DMS79 treated with DMSO at 0.1 percent for 48 hours (cell line): ENCODE measurements at places on chromosomes 7 and 10.

DNA sequence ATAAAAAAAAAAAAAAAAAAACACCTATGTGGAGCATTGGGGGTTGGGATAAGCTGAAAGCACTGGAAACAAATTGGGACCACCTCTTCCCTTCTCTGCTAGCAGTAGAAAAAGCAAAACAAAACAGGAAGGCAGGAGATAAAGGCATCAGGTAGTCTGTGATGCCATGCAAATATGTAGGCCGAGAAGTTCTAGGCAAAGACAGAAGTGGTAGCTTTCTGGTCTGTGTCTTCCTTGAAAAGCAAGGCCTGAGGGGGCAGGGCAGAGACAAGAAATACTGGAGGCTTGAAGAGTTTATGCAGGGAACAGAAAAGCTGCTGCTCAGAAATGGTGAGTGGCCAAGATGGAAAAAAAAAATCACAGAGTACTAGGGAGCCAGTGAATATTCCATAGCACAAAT, 111.1 kb downstream of the ELMO1 start:
- no peak for DNase-seq

DNA sequence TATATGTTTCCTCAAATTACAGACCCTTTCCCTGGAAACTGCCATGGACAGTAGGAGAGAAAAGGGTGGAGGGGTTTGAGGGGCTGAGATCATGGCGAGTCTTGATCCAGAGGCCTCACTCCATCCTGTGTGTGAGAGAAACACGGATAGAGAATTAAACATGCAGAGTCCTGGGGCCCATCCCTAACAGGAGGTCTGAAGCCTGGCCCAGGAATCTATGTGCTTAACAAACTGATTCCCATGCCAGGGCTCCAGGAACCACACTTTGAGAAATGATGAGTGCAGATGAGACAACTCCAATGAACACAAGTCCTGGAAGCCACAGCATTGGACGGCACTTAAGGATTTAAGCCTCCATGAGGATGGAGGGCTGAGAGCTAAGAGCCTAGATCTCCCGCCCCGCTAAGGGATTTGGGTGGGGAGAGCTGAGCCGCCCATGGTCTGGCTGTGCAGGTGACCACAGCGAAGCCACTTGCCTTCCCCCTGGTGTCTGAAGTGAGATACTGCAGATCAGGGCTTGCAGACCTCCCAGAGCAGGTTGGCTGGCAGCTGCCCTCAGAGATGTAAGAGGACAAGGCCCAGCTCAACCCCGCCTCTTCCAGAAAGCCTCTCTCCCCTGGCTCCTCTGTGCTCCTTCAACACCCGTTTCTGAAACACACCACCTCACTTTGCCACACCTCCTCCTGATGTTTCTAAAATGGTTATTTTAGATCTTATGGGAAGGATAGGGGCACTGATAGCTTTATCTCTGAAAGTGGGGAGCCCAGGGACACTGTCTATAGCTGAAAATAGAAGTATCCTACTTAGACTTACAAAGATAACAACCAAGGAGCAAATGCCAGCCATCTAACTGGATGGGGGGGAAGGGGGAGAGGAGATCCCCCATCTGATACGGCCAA, 24.8 kb upstream of the EIF5AL1 start:
- no peak for DNase-seq

DNA sequence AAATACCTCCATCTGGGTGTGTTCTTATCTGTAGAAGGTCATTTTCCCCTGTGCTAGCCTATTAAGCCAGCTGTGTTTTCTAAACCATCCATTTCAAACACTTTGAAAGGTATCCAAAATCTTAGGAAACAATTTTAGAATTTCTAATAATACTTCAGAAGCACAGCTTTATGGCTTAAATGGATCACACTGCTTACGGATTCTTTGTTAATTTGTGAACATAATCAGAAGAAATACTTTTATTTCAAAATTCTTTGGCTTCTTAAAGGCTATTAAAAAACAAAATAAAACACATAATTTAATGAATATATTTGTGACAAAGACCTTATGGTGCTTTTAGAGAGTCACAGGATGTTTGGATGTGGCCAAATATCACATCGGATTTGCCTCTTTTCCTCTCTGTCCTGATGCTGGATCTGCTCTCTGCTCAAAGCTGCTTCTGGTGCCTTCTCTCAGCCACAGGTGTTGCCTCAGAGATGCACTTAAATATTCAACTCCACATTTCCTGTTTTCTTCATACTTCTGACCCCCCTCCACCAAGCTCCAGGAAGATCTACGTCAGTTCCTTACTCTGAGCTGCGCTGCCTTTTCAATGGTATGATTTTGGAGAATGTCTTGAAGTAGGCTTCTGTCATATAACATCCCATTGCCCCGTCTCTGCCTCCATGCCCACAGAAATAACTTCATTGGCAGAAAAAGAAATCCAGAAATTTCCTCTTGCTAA, 230.6 kb downstream of the MLLT10 start:
- no peak for DNase-seq

DNA sequence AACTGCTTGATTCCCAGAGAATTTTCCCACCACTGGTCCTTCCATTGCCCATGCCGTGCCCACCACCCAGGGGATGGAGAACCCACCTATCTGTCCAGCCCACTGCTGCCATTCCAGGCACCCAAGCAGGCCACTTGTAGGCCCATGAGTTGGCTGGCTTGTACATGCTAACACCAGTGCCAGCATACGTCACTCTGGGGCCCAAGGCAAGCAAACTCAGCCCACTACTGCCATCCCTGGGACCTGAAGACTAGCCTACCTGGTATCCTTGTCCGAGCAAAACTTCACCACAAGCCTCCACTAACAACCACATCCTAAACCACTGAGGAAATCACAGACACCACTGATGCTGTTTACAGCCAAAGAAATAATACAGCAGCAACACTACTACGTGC, 44.7 kb upstream of the CDK6 start:
- DNase-seq, result no peak

DNA sequence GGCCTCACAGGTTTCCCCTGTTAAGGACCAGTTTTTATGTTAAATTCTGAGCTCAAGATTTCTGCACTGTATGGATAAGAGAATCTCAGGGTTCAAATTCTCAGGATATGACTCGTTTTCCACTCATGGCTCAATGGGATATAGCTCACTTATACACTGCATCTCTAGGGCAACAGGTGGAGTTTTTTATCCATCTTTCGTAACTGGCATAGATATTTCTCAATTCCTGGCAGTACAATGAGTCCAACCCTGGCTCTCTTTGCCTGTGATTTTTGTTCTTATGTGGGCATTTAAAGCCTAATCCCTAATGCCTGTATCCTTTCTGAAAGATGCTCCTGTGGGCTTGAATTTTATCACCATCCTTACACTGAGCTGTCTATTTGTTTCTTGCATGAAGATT, 7.6 kb downstream of the CCDC172 start:
- no peak for DNase-seq

DNA sequence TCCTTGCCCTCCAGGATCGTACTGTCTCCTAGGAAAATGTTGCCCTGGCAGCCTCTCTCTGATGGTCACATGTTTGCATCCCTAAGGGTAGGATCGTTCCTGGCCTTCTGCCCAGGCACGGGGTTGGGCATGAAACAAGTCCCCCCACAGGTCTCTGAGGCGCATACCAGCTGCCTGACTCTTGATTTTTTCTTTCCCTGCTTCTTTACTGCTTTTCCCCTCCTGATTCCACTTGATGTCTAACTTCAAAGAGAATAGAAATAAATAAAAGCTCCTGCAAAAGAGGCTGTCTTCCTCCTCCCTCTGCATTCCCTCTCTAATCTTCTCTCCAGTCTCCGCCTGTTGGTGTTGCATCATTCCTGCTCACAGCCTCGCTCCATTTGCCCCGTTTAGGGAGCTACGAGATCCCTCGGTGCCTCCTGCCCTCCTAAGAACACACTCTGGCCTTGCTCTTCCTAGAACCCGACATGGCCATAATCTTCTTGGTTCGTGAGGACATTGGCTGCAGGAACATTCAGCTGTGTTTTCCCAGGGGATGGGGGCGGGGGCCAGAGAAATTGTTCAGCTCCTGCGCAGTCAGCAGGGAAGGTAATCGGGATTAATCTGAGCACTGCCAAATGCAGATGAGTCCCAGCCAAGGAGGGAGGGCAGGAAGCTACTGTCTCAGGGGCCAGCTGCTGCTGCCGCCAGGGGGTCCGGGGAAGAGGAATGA, 26.0 kb downstream of the LEP start:
- DNase-seq, result peak; percentile 95

DNA sequence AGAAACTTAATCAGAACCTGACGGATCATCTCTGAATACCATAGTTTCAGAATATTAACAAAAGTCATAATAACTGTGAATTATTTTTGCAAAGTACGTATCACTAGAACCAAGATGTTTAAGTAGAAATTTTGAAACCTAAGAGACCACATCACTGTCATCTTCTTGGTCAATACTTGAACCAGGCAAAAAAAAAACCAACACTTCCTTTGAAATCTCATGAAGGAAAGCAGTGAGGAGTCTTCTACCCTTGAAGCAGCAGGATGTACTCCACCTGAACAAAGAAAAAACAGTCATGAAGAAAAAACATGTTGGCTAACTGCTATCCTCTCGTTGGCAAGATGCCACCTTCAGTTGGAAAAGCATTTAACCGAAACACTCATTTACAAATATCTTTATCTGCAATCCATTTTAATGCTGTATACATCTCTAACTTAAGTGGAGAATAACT, 82.4 kb downstream of the SRPK2 start:
- DNase-seq, result peak; percentile 85

DNA sequence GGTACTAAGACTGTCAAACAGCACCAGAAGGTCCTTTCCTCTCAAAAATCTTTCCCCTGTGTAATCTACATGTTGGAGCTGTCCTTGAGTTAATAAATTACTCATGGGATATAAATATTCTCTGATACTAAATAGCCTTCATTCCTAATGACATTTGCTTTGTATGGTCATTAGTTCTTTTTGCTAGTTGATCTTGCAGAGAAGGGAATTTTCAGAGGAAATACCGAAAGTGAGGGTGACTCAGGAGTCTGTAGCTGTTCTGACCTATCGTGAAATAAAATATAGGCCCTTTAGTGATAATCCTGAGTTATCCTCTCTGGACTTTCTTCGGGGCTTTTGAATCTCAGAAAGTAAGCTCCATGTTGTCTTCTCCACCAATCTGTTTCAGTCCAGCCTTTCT, 19.4 kb upstream of the CLDN12 start:
- no peak for DNase-seq

DNA sequence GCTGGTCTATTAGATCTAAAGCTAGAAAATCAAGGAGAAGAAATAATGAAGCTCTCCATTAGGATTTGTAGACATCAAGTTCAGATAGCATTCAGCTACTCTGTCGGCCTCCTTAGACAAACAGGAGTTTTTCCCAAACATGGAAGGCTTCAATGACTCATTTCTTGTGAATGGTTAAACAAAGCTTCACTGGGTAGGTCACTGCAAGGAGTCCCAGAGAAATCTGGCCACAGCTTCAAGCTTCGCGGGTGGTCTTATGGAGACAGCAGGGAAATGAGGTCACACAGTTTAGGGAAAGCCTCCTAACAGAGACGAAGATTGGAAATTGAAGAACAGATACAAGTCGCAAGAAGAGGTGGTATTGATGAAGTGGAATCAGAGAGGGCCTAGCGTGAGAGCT, 22.6 kb upstream of the LRRC72 start:
- no peak for DNase-seq
